ENCODE measurements at places on chromosomes 13 and 19.

GRCh38 chr19:56987184-56987583 is 132.6 kb upstream of the USP29 start:
- DNase-seq = no peak

GRCh38 chr19:5947435-5947834 is 30.5 kb downstream of the RANBP3 start:
- DNase-seq = no peak

DNA sequence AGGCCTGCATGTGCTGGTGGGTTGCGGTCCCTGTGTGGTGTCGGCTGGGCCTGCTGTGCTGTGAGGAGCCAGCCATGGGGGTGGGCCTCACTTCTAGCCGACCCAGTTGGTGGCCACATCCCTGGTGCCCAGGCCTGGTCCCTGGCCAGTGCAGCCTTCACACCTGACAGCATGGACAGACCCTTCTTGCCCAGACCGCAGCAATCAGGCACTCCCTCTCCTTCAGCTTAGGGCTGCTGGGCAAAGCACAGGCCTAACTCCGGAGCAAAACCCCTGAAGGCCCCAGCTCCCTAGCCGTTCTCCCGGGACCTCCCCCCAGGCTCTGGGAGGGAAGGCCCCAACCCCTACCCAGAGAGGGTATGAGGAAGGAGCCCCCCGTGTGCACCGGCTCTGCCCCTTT is 6.6 kb upstream of the MCF2L start:
- no peak for DNase-seq

DNA sequence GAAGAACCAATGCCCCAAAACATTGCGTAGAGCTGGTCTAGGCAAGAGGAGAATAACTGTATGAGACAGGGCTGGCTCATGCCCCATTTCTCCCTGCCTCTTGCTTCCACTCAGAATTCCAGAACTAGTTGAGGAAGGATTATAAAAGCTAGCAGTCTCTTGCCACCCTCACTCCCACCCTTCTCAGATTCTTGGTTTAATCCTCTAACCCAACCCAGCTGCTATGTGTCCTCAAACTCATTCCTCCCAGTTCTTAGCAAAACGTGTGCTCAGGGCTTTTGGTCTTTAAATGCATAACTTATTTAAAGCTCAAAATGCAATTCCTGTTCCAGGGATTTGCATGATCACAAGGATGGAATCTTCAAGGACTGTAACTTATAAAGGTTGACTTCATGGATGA is 466.3 kb downstream of the COG6 start:
- no peak for DNase-seq

GRCh38 chr19:32232449-32232848 is 113.0 kb upstream of the ZNF507 start:
- DNase-seq = no peak

DNA sequence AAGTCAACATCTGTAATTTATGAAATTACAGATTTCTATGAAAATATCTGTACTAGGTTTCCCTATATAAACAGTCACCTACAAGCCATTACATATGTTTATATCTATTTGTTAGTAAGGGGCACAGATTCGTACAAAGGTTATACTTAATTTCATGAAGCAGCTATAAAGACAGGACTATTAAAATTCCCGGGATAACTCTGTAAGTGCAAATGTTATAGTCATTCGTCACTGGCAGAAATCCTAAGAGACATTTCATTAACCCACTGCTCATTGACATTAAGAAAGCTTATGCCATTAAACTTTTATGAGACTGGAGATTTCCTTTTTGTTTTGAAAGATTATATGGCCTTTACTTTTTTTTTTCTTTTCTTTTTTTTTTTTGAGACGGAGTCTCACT is 122.9 kb downstream of the MYO16 start:
- no peak for DNase-seq

DNA sequence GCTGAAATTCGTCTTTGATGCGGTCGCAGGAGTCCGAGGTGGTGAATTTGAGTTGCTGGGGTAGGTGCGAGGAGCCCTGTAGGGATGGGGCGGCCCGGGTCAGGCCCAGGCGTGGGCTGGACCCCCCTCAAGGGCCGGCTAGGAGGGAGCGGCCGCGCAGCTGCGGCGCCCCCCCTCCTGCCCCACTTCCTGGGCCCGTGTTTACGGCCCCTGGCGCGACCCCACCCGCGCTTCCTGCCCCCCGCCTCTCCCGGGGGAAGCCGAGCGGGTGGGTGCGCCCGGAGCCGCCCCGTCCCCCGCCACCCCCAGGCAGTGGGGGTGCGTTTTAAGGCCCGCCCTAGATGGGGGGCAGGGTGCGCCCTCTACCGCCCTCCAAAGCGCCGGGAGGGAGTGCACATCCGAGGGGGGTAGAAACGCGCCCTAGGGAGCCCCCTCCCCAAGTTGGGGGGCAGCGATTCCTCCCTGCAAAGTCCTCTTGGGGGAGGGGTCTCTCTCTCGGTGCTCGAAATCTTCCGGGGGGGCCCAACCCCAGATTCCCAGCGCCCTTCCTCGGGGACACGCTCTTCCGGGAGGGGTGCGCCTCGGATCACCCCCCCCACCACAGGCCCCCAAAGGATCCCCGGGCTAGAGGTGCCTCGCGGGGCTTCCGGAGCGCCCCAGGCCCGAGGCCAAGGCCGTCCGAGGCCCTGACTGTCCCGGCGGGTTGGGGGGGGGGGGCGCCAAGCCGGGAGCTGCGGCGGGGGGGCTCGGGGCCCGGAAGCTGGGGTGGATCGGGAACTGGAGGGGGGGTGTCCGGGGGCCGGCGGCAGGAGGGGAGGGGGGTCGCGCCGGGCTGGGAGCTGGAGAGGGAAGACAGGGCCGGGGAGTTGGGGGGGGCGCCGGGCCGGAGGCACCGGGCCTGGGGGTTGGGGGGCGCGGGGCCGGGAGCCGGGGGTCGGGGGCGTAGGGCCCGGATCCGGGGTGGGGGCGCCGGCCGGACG is 823 bp downstream of the TLE5 start:
- peak; percentile 80 for DNase-seq

DNA sequence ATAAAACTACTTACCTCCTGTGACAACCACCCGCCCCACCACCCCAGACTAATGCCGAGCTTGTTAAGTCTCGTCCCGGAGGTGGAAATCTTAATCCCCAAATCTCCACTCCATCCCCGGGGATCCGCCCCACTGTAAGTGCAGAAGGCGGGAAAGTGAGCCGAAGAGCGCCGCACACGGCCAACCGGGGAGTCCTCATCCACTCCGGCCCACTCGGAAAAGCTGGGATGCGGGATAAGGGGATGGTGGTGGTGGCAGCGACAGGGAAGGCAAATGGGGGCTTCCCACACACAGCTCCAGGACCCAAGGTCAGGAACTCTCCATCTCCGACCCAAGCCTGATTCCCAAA is 621 bp downstream of the FBL start:
- DNase-seq = peak; percentile 36

GRCh38 chr13:43305416-43305815 is 282.0 kb downstream of the DNAJC15 start:
- no peak for DNase-seq

DNA sequence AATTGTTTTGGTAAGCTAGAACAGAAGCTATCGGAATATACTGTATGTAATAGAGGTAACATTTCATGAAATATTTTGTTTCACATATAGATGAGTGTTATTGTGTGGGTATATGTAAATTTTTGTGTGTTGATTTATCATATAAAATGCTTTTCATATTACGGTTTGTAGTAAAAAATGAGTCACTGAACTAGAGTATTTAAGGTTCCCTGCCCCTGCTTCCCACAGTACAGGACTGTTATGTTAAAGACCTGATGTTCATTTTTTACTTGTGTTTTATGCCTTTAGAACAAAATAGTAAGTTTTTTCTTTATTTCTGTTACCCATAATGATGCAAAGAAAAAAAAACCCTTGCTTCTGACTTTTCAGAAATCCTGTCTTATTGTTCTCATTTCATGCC is 243.4 kb downstream of the ENOX1 start:
- DNase-seq = no peak

GRCh38 chr13:91162180-91162579 is 185.3 kb upstream of the MIR17HG start:
- DNase-seq = no peak

Data from muscle of back (tissue), 13 donors.